ENCODE measurements at places on chromosomes 4 and X. TPM values are rescaled to one million over a fixed set of nuclear protein-coding genes. Genes with fewer than 3 reads are reported as not detected.

The KCNE5 gene
- total RNA-seq: 0.20 TPM

The NDP gene
- 4.8 TPM for total RNA-seq

The HTR2C gene
- 0.24 TPM for total RNA-seq

The GABRB1 gene
- total RNA-seq: not detected

The C4orf54 gene
- 1.4 TPM for total RNA-seq

The BEX5 gene
- total RNA-seq: 0.60 TPM

The PRKX gene
- total RNA-seq: 4.7 TPM

The HADH gene
- 15.1 TPM for total RNA-seq

DNA sequence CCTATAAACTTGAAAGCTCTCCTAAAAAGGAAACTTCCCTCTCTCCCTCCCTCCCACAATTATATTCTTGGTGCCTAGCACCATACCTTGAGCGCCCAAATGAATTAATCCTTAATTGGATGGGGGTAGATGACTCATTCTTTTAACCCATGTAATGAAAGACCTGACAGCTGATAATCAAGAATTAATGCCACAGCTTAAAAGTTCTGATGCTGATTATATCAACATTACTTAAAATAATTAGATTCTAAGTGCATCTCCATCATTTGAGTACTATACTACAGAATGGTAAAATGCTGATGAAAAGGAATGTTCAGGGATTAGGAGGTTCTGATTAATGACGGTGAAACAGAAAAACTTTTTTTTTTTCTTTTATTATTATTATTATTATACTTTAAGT, 117.0 kb downstream of the ENOX2 start:
- no peak for DNase-seq

DNA sequence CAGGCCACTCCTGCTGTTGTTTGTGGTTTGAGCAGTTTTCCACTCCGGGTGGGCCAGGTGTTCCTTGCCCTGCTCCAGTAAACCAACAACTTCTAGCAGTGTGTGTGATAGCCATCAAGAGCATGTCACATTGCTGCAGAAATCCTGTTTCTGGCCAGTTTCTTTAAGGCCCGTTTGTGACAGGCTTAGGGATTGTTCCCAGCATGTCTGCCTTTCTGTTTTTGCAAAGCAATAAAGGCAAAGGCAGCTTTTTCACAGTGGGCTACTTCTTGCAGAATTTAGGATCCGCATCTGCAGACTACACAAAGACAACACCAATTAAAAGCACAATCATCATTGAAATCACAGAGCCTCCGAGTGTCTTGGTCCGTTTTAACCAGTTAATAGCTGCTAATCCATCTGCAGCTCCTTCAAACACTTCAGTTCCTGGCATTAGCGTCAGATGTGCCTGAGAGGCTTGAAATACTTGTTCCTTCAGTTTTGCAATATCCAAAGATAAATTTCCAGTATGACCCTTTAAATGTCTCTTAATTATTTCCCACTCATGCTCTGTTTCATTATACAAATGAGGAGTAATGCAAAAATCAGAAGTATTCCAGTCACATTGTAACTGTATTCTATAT, 65.1 kb downstream of the ADAM29 start:
- DNase-seq: no peak

GRCh38 chr4:185305979-185306442, 89.7 kb downstream of the LRP2BP start:
- peak; percentile 86 for DNase-seq

GRCh38 chr4:33369446-33369845, 2649.3 kb downstream of the PCDH7 start:
- DNase-seq: peak; percentile 32

- DNase-seq: no peak
These were observed 427.2 kb downstream of the FAT4 start for GRCh38 chr4:125741825-125742452.

DNA sequence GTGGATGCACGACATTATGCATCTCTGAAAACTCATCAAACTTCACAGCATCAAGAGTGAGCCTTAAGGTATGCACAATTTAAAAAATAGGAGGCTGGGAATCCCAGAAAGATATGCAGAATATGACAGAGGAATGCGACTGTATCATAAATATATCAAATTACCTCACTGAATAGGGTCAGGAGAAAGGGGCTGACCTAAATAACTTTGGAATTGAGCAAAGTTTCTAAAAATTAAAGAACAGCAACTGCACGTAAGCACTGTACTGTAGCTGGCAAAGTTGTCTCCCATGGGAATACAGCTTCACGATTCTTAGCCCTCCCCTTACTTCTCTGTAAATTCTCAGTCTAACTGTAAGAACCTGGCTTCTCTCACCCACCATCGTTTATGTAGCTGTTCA, 397.4 kb upstream of the ZFP42 start:
- no peak for DNase-seq

DNA sequence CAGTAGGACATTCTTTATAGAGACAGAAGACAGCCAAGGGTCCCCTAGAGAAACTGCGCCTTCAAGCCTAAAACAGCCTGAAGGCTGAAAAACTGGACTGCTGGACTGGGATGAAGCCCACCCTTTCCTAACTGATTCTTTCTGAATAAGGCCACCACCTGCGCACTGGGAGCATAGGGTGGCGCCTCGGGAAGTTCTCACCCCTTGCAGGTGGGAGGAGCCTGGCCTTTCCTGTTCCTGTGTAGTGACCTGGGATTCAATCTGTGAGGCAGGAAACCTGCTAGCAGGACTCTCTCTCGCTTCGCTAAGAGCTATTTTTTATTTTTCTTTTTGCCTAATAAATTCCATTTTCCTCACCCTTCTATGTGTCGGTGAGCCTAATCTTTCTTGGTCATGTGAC, 61.8 kb upstream of the KLHL13 start:
- no peak for DNase-seq

- no peak for DNase-seq
These were observed 84.5 kb downstream of the MAGEB17 start for GRCh38 chrX:16251782-16252181.

GRCh38 chrX:108641589-108642272, 94.6 kb downstream of the IRS4 start:
- peak; percentile 1 for DNase-seq

GRCh38 chr4:6446538-6447451, 25.6 kb downstream of the PPP2R2C start:
- DNase-seq: no peak

DNA sequence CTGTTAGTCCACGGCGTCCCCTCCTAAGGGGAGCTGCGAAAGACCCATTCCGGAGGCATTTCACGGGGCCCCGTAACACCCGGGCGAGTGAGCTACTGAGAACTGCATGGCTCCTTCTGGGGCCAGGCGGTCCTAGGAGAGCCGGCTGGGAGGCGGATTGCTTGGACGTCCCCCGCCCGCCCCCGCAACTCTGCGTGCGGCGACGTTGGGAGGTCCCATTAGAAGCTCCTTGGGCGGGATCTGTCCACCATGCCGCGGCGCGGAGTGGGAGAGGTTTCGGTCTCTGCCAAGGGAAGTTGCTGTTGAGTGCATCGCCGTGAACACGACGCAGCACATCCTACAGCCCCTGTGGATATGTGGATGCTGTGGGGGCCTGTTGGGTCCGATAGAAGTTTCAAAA, 85.4 kb upstream of the IGFBP7 start:
- DNase-seq: no peak

DNA sequence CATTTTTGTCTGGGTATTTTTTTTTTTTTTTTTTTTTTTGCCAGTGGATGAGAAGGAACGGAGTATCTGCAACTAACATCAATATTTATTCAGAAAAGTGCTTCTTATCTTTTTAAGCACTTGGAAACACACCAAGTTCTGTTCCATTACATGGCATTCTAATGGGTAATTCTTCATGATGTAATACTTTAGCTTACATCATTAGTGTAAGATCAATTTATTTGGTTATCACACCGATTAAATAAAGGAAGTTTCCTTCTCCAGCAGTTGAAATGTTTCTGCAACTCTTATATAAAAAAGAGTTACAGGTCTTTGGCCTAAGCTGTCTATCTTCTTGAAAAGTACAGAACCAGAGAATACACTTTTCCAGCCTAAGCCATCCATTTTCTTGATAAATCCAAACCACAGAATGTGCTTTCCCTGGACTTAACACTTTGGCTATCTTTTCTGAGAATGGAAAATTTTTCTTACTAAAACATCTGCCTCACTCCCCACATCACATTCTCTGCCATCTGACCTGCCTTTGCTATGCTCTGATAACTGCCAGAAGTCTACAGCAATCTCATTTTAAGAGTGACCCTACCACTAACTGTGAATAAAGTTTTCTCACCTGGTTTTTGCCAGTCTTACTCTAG, 191.9 kb upstream of the MAB21L2 start:
- no peak for DNase-seq

GRCh38 chr4:38512840-38513239, 151.2 kb upstream of the KLF3 start:
- DNase-seq: no peak

DNA sequence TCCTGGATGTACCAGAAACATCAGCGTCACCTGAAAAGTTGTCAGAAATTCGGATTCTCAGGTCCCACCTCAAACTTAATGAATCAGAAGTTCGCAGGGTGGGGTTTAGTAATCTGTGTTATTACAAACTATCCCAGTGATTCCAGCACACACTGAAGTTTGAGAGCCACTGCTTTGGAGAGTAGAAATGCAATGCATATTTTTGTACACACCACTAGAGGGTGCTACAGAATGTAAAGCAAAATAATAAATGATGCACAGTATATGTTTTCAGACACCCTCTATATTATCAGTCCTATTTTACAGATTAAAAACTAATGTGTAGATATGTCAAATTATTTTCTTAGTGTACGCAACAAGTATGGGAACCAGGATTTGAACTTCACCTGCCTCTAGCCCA, 2.4 kb upstream of the MORF4L2 start:
- peak; percentile 24 for DNase-seq

DNA sequence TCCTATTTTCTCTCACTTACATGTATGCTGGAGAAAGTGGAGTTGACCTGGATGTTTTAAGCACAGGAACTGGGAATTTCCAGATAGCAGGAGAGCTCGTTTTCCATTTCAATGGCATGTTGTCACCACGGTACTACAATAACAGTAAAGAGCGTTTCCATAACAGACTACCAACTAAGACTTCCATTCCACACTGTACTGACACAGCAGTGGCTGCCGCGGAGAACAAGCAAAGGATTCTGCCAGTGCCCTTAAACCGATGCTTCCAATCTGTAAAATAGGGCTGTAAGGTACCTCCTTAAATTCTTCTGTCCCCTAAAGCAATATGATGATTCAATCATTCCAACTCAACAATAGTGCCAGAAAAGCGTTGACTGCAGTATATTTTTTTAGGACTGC, 143.9 kb downstream of the KLHL13 start:
- DNase-seq: no peak

DNA sequence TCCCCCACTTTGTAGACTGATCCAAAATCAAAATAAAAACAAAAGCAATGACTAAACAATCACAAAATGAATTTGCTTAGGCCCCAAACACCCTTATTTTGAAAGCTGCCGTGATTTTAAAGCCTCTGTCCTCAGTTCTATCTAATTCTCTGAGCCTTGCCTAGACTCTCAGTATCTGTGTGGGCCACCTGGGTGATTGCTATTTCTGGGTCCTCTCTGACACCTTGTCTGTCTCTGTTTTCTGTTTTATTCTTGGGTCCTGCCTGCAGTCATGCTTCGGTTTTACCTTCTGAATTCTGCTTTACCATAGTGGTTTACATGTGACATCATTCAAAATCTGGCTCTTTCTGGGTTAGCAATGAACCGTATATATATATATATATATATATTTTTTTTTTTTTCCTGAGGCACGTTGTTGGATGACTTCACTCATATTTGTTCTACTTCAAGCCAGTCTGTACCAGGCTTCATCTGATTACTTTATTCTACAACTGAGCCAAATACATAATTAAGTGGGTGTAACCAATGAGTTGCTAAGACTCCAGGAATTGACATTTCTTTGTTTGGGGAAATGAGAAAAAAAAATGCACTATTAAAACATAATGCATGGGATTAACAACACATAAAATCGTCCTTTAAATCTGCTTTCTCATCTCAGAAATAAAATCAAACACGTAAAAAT, 710.7 kb upstream of the SLIT2 start:
- DNase-seq: no peak

DNA sequence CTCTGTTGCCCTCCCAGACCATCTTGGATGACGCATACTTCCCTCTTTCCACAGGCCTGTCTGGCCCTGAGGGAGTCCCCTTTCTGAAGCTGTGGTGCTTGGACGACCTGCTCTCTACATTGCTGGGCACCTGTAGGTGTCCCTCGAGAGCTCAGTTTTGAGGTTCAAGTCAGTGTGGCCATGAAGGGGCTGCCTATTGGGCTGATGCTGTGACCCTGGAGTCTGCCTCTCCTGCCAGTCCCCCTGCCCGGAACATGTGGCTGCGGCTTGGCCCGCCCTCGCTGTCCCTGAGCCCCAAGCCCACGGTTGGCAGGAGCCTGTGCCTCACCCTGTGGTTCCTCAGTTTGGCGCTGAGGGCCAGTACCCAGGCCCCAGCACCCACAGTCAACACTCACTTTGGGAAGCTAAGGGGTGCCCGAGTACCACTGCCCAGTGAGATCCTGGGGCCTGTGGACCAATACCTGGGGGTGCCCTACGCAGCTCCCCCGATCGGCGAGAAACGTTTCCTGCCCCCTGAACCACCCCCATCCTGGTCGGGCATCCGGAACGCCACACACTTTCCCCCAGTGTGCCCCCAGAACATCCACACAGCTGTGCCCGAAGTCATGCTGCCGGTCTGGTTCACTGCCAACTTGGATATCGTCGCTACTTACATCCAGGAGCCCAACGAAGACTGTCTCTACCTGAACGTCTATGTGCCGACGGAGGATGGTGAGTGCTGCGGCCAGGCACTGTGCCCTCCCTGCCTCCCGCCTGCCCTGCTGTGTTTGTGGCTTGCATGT, 3.0 kb downstream of the NLGN3 start:
- DNase-seq: no peak

- no peak for DNase-seq
These were observed 705 bp upstream of the CRMP1 start for GRCh38 chr4:5893591-5893990.

DNA sequence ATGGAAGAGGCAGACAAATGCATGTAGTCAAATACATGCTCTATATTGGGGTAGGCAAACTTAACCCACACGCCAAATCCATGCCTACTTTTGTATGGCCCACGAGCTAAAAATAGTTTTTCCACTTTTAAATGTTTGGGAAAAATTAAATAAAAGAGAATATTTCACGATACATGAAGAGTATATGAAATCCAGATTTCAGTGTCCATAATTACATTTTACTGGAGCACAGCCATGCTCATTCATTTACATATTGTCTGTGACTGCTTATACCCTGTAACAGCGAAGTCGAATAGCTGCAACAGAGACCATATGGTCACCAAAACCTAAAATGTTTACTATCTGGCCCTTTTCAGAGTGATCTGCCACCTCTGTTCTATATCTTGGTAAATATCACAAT, 257.4 kb upstream of the NOCT start:
- no peak for DNase-seq
